ENCODE measurements at places on chromosomes 7 and 10.

DNA sequence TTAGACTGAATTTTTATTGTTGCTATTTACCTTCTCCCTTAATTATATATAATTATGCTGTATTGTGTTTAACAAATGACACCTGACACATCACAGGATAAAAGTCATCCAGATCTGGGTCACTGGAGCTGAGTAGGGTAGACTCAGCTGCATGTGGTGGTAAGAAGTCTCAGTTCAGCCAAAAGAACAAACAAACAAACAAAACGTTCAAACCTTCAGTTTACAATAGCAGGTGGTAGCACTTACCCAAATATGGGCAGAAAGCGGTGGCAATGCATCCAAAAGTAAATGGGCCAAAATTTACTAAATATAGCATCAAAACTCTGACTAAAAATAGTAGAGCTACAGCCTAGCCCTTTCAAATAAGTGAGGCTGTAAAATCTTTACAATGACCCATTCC is 42.2 kb downstream of the ZWINT start:
- DNase-seq, result no peak

GRCh38 chr10:21458126-21458871 is 67.2 kb downstream of the SKIDA1 start:
- DNase-seq, result no peak

DNA sequence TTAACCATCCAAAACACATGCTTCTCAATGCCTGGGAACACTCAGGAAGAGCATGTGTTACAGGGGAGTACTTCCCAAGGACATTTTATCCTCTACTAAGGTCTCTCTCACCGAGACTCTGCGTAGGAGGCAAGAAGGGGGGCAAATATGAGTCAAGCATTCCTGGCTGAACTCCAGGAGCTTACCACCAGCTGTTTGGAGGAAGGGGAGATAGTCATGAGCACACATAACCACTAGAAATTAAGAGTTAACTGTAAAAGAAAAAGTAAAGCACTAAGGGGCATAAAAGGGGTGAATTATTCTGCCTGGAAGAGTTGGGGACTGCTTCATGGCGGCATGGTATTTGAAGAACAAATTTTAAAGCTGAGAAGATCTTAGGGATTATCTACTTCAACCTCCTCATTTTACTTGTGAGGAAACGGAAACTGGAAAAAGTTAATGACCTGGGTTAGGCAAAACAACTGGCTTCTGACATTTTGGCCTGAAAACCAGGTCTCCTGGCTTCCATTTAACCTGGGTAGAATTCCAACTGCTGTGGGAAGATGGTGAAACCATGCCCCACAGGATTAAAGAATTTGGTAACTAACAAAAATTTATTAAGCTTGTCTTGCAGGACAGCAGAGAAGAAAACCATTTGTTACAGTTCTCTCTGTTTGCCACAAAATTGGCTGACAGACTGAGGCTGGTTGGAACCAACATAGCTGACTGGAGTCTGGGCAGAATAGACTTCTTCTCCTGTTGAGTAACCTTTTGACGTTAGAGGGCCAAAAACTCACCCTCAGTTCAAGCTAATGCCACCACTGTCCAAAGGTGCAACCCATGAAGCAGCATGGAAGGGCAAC is 85.5 kb downstream of the SLC25A13 start:
- no peak for DNase-seq

DNA sequence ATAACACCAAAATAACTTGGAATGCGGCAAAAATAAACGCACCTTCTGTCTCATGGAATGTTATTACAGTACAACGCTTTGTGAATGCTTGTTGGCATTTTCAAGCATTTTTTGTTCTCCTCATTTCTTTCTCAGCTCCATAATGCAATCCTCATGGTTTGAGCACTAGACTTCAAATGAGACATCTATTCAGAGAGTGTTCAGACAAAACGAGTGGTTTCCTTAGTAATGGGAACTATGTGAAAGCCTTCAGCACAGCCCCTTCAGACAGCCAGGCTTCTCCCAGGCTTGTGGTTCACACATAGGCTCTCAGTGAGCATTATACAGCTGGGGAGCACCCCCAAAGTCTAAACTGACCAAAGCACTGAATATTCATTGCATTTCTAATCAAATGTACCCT is 8.6 kb upstream of the LRRN3 start:
- peak; percentile 33 for DNase-seq

DNA sequence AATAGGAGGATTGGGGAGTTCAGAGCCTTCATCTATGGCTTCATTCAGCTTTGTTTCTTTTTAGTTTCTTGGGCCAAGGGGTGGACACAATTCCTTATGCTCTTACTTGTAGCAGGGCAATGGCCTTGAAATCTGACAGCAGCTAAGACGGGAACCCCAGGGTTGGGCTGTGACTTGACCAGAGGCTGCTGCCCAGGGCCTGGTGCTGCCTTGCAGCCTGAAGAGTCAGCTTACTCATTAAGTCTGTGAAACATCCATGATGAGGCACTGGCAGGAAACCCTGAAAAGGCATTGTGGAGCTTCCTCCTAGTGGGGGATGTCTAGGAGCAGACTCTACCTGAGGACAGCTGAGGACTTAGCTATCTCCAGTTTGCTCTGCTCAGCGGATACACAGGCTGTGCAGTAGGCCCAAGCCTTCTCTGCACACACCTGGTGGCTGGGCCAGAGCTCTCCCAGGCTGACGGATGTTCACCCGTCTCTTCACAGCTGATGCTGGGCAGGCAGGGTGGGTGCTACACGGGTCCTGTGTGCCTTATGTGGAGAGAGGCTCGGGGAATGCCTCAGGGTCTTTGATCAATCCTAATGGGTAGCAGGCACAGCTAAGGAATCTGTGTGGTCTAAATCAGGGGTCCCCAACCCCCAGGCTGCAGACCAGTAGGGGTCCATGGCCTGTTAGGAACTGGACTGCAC is 17.8 kb downstream of the CXCL12 start:
- DNase-seq, result no peak

DNA sequence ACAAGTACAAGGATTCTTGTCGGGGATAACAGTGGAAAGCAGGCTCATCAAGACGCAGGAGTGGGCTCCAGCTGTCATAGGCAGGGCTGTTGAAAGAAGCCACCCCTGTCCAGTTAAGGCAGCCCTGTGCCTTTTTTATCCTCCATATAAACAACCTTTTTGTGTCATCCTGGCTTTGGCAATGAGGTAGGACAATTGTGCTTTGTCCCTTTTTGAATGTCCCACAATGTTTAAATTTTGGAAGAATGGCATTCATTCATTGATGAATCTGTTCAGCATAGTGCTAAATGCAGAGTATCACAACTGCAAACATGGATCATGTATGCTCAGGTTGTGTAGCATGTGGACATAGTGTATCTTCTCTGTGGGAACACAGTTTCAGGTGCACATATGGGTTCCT is 66.7 kb downstream of the UBE3C start:
- no peak for DNase-seq

GRCh38 chr7:92944633-92945032 is 108.3 kb upstream of the CDK6 start:
- no peak for DNase-seq

DNA sequence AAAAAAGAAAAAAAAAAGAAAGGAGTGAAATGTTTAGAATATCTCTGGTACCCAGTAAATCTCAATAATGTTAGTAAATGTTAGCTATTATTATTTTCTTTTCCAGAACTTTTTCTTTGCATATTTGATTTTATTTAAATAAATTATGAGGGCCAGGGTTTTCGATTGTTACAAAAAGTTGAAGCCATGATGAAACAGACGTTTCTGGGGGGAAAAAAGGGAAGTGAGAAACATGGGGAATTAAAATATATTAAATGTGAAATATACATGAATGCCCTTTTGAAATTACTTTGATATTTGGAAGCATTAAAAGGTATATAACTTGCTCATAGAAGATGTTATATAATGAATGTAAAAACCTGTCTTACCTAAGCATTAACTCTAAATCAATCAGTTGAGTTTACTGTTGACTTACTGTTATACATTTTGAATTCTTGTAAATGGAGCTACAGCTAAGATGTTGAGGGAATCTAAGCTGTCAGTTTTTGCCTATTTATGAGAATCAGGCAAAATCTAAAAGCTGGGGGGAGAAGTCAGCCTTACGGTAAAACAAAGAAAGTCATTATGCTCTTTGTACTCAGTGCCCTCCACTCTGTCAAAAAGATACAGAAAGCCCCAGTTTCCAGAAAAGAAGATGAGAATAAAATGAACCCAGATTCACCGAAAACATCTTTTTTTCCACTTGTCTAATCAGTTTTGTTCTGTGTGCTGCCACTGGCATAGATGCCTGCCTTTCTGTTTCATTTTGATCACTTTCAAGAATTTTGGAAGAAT is 30.0 kb upstream of the KDM7A start:
- DNase-seq, result peak; percentile 58

DNA sequence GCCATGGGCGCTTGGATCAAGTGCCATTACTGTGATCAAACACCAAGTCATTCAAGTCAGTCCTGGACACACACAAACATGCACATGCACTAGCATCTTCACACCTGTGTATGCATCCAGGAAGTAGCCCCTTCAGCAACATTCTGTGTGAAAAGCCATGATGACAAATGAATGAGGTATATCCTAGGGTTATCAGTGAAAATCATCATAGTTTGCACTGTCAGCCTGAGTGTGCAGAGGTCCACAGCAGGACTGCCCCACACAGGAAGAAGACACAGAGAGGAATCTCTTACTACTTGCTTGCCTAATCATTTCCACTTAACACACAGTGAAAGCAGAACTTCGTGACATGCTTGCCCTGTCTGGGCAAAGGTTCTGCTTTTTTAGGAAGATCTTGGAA is 184.0 kb upstream of the ADO start:
- no peak for DNase-seq

DNA sequence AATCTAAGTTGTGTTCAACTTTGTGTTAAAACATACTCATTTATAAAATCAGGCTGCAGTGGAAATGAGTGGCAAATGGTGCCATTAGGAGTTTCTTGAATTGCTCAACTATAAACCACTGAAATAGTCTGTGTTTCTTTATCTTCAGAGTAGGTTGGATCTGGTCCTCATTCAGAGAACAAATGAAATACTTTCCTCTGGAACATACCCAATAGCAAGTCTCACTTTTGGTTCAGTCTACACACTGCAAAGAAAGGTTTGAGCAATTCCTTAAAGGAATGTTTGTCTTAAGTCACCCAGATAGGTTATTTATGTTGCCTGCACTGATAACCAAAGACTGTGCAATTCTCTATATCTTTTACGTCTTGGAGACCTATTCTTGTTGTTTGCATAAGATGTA is 62.5 kb downstream of the ABCB4 start:
- no peak for DNase-seq

- no peak for DNase-seq
Observed at GRCh38 chr7:73567846-73568685, 10.3 kb downstream of the TBL2 start.

- DNase-seq, result no peak
Observed at GRCh38 chr10:112775892-112776674, 174.0 kb upstream of the TCF7L2 start.

DNA sequence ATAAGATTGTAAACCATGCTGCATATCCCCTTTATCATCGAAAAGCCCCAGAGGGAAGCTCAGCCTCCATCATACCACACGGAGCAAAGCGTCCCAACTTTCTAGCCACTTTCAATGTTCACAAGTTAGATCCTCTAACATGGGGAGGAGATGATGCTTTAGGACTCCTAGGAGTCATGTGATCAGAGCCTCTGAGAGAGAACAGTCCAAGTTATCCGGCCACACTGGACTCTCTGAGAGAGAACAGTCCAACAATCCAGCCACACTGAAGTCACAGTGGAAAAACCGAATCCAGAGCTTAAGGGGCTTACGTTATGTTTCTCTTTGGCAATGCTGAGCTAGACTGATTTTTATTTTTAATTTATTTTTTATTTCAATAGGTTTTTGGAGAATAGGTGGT is 72.5 kb downstream of the MALSU1 start:
- DNase-seq, result no peak

GRCh38 chr10:4141471-4141870 is 356.5 kb upstream of the KLF6 start:
- DNase-seq, result no peak

- no peak for DNase-seq
Observed at GRCh38 chr7:105000927-105001336, 13.1 kb upstream of the KMT2E start.

- DNase-seq, result no peak
Observed at GRCh38 chr7:135965602-135966001, 11.6 kb downstream of the MTPN start.

DNA sequence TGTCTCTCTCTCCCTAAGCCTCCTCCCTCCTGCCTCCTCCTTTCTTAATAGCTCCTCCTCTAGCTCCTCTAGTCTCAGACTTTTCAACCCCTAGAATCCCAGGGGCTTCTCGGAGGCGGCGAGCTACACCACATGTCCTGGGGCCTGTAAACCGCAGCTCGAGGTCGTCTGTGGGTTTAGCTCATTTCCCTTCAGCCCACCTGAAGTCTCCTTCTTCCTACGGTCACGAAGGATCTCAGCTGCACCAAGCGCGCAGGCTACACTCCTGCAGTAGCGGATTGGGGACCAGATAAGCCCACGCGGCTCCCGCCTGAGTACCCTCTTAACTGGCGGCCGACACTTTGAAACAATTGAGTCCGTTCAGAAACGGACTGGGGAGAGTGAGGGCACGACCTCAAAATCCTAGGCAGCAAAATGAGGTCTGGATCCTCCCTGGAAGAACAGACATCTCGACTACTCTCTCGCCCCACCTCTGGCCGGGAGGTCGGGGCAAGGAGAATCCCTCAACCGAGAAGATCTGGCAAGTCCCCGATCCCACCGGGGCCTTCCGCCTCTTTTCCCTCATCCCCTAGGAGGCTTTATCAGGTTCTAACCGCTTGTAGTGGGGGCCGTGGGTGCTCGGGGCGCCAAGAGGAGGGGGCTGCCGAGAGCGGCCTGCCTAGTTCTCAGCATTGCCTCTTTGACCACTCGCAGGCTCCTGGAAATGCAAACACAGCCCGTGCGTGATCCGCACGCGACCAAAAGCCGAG is 1.3 kb upstream of the SORCS3 start:
- no peak for DNase-seq

DNA sequence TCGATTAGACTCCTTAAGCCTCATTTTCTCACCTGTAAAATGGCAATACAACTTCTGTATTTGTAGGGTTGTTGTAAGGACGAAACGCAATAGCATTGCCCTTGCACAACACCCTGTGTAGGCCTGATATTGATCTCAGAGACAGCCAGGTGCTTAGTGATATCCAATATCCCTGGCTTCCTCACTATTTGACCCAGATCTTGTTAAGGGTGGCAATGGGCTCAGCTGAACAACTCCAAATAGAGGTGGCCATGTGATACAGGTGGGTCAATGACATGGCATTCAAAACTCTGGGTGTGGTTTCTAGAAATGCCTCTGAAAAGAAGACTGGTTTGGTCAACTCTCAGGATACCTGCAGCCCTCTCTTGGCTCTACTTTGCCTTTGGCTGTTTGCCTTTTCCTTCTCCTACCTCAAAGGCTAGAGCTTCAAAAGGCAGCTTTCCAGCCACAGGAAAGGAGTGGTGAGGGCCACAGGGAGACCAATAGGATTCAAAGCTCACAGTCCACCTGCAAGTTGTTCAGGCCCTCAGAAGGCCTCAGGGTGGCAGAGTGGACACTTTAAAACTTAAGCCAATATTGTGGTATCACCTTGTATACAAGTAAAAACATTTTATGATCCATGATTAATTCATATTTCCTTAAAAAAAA is 14.9 kb upstream of the GATAD1 start:
- no peak for DNase-seq

- no peak for DNase-seq
Observed at GRCh38 chr10:120788771-120789170, 62.4 kb upstream of the WDR11 start.

All from activated CD4-positive, alpha-beta T cell treated with anti-CD3 and anti-CD28 coated beads, Interleukin-2, amount 50 U/mL, for 16 hours (primary cell).